ENCODE measurements at places on chromosomes 11 and 22.
A peak's percentile ranks its signal among the peaks of the same experiment; 100 is the strongest.

DNA sequence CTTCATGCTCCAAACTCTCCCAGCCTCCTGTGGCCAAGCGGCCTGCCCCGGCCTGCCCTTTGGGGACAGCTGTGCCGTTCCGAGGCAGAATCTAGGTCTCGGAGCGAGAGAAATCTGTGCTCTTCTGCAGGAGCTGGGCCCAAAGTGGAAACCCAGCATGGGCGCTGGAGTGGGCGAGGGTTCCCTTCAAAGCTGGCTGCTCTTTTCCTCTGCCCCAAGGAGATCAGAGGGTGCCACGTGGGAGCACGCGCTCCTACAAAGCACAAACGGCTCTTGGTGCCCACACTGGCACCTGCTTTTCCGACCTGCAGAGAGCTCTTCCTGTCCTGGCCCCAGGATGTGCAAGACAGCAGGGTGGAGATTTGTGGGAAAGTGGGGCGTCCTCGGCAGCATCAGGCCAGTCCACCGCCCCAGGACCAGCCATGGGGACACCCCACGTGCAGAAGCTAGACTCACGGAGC is 6.9 kb downstream of the OSBPL5 start:
- DNase-seq: peak; percentile 2

DNA sequence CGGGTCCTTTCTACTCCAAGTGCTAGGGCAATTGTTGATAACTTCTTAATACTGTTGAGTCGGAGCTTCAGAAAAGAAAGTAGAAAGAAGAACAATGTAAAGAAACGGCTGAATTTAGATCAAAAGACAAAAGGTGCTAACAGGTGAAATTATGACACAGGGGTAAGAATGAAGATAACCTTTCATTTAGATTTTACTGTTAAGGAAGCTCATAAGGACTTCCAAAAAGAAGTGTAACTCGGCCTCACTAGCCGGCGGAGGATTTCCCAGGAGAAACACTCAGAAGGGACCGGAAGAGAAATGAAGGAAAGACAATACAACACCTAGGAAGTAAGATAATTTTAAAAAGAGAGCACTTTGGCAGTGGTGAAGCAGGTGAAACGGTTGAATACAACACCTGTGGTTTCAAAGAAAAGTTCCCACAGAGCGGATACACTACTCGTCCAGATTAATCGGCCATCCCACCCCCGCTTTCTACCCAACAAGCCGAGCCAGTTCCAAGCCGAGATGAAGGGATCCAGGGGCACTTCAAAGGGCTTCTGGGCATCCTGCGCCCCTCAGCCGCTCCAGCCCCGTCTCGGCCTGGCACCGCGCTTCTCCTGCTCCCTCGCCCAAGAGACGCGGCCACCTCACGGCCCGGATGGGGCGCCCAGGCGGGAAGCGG is 737 bp downstream of the PPP2R1B start:
- no peak for DNase-seq

DNA sequence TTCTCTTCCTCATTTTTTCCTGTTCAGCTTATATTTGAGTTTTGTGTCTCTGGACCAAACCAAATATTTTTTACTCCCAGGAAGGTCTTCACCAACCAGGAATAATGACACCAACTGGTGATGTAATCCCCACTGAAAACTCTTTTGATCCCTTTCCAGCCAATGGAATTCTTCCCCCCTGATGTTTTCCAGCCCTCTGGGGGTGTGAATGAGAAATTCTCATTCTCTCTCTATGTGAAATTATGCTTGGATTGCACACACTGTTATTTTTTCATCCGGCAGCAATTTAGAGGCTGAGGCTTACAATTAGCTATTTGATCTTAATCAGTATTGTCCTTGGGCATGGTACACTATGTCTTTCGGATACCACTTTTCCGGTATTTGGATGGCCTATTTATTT is 39.5 kb upstream of the SLC1A2 start:
- DNase-seq: no peak

DNA sequence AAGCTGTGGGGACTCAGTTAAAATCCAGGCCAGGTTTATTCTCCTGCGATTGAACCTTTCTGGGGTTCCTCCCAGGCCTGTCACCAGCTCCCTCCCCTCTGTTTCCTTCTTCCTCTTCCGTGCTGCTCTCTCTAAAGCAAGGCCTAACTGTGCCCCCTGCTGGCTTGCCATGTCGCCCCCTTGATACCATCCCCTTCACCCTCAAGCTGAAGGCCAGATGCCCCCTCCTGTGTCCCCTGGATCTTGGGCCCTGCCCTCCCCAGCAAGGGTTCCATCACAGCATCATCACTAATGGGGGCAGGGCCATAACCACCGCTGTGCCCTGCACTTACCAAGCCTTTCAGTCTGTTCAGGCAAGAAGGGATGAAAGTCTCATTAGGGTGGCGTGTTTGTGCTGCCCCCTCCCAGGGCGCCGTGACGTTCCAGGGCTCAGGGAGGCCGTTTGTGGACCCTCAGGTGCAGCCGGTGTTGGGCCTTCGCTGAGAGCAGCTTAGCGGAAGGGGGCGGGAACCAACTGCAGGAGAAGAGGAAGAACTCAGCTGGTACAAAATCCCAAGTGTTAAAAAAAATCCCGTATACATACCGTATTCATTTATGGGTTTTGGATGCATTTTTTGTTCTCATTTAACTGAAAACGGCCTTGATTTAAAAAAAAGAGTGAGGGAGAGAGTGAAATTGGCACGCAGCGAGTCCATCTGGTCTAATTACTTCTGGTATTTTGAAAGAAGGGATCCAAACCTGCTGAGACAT is 69.9 kb downstream of the MPPED1 start:
- DNase-seq: peak; percentile 51

DNA sequence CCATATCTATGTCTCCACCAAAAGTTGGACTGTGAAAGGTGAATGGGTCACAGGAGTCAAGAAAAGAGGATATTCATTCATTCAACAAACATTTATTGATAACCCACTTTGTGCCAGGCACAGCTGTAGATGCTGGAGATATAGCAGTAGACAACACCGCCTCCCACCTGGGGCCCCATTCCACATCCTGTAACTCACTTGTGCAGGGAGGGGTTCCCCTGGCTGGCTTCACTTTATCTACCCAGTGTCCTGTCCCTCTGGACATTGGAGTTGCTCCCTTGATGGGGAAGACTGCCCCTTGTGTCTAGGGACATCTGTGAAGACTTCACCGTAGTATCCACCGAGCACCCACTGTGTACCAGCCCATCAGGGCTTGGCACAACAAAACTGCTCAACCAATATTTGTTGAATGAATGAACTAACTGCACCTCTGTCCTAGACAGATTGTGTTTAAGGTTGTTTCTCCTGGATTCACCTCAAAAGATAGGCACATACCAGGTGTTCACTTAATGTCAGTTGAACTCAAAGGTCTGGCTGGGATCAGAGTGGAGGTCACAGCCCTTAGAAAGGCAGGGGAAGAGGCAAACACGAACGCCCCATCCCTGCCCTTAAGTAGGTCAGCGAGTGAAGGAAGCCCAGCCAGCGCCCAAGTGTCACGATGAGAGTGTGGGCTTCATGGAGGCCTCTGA is 1.4 kb upstream of the OVOL1 start:
- no peak for DNase-seq

- no peak for DNase-seq
Measured at GRCh38 chr11:46472662-46472994, 81.1 kb upstream of the CHRM4 start.

GRCh38 chr11:108933630-108934029 is 268.8 kb downstream of the DDX10 start:
- no peak for DNase-seq

DNA sequence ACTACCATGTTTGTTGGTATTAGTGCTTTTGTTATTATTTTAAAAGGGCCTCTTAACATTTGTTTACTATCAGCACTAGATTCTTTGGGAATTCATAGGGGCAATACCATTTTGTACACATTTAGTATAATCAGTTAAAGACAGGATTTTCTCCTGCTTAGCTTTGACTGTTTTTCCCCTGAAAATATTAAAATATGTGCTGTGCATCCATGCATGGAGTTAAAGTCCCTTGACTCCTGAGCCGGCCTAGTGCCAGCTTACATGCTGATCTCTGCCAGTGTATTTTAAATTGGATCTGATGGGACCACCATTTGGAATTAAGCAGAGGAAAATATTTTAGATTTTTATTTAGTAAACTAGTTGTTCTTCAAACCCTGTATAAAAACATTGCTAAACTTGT is 161.4 kb downstream of the METTL15 start:
- no peak for DNase-seq

DNA sequence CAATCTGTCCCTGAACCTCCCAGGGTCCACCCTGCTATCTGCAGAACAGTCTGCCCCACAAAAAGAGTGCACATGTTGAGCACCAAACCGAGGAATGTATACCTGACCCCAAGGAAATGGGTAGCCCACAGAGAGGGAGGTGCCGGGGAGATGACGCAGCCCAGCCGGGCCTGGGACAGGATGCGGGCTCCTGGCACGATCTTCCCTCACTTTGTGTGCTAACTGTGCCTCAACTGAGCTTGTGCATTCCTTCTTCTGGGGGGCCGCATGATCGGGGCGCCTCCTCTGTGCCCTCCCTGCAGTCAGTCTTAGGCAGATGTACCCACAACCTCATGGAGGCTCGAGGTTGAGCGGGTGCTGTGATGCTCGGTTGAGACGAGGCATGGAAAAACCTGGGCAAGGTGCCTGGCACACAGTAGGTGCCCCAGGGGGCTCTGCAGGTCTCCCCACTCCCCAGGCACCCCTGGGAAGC is 2.4 kb downstream of the GAS2L1 start:
- DNase-seq: no peak

GRCh38 chr22:11066458-11067285 is 4461.3 kb upstream of the OR11H1 start:
- peak; percentile 36 for DNase-seq

- no peak for DNase-seq
Measured at GRCh38 chr11:87775036-87775435, 400.2 kb downstream of the RAB38 start.

DNA sequence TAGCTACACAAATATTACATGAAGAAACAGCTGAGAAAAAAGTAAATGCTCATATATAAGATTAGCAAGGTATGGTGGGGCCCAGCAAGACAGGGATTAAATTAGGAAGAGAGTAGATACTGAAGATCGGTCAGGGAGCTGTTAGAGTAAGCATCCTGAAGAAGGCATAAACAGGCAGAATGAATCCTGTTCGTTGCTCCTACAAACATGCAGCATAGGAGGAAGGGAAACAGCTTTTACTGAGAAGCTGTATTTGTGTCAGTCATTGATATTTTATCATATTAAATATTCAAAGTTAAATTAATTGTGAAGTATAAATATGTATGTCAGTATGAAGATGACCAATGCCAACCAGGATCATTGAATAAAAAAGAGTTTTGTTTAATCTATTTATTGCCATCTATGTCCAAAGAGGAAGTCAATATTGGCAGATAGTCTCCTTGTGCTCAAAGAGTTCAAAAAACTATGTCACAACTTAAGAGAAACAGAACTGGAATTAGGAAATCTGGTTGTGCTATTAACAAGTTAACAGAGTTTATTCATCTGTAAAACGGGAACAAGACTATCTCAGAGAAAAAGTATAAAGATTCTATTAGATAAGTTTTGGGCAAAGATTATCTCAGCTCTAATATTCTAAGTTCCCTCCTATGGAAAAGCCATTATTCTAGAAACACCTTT is 255.2 kb downstream of the GRM5 start:
- DNase-seq: no peak
